ENCODE measurements at places on chromosomes 13 and 19.
A peak's percentile ranks its signal among the peaks of the same experiment; 100 is the strongest.

DNA sequence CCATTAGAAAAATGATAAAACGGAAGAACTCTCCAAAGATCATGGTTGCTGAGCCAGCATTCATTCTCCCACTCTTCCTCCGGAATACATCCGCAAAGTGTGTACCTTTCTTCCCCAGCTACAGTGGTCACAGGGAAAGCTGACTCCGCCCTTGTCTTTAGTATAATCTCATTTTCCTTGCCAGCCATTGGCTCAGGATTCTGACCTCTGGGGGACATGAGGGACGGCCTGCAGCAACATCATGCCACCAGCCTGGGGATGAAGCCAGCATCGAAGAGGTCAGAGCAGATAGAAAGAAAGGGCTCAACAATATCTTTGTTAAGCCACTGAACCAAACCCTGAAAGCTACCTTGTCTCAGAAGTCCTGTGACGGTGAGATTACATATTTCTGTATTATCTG is 46.3 kb upstream of the TPP2 start:
- DNase-seq = no peak

GRCh38 chr19:19538061-19538784 is at the start of gene CILP2:
TSS of gene CILP2 (plus strand) at chr19:19538265. CDS start at chr19:19538350, 85 bp downstream.
- peak; percentile 35 for DNase-seq

DNA sequence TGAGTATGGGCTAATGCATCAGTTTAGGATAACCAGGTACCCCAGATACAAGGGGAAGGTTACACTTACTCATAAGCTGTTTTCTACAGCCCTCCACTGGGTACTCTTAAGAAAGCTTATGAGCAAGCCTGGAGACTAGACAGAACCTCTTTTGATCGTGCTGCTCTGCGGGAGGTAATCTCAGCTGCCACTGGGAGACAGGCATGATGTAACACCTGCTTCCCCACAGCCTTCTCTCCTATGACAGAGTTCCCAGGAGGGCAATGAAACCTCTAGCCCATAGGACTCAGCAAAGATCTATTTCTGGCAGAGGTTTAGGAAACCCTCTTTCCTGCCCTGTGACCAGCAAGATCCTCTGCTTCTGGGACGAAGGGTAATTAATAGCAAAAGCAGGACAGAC is 65.6 kb downstream of the WASF3 start:
- no peak for DNase-seq

- no peak for DNase-seq
Measured at GRCh38 chr13:58963321-58963720, 1200.4 kb downstream of the DIAPH3 start.

DNA sequence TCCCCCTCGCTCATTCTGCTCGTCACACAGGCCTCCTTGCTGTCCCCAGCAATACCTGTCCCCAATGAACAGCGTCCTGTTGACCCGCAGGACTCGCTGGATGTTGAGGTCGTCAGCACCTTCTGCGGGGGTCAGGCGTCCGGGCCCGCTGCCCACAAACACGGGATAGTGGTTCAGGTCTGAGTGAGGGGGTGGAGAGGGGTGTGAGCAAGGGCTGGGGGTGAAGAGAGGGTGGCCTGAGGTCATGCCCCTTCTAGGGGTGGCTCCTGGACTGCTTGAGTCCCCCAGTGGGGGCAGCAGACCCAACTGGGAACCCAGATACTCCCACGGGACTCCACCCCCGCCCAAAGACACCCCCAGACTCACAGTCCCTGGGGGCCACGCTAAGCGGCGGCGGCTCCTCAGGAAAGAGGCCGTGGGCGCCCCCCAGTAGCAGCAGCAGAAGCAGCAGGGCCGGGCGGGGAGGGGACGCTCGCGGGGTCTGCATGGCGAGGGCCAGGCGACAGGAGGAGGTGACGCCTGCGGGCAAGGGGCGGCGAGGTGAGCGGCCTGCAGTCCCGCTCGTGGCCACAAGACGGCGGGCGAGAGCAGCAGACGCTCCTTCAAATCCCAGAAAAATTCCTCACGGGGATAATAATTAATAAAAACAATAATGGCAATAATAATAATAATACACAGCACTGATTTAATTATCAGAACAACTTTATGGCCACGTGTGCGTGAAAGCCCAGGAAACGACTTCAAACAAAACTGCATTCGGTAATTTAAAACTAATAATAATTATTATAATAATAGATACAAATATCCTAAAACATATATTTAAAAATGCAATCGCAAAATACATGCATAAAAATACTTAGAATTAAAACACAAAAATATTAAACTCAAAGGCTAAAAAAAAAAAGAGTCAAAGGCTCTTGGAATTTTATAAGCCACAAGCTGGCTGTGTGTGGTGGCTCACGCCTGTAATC is 1.2 kb downstream of the SEMA6B start:
- no peak for DNase-seq

DNA sequence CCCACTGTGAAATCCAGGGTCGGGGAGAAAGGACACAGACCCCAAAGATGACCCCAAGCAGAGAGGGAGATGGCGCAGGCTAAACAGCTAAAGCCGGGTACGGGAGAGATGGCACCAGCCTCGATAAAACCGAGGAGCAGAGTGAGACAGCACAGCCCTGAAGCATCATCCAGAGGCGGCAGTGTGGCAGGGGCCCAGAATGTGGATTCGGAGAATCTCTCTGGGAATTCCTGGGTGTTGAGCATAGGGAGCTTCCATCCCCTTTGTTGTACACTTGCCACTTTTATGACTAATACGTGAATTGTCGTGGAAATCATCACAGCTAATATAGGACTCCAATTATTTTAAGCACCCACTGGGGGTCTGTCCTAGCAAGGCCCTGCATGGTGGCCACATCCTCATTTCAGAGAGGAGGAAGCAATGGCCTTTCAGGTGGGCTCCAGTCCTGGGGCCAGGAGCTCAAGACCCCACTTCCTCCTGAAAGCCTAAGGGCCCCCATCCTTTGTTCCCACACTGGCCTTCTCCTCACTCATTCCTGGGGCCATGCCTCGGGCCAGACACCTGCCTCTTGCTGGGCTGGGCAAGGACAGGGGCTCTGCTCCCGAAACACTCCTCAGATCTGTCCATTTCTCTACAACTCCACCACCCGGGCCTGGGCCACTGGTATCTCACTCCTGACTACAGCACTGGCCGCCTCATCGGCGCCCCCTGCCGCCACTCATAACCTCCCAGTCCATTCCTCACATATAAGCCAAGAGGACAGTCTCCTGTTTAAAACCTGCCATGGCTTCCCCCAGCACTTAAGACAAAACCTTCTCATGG is 29.3 kb upstream of the ATP1A3 start:
- no peak for DNase-seq

- no peak for DNase-seq
Measured at GRCh38 chr19:11887234-11887610, 360 bp upstream of the ZNF69 start.

DNA sequence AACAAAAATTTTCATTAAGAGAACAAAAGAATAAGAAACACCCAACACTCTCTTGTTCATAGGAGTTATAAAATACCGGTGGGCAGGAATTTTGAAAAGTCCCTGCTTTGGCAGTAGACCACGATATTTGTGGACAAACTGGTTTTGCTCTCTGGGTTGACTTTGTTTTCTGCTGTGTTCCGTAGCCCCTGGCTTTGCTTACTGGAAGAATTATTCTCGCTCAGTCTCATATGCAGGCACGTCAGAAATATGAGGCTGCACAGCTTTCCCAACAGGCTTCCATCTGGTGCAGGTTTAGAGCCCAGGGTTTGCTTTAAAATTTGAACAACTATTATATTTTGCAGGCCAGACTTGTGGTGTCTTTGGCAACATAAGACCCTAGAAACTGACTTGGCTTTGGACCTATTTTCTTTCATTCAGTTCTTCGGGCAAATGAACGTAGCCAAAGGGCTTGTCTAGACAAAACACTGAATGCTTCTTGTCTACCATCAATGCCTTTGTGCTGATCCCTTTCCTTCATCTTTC is 2012.6 kb downstream of the PCDH9 start:
- no peak for DNase-seq

DNA sequence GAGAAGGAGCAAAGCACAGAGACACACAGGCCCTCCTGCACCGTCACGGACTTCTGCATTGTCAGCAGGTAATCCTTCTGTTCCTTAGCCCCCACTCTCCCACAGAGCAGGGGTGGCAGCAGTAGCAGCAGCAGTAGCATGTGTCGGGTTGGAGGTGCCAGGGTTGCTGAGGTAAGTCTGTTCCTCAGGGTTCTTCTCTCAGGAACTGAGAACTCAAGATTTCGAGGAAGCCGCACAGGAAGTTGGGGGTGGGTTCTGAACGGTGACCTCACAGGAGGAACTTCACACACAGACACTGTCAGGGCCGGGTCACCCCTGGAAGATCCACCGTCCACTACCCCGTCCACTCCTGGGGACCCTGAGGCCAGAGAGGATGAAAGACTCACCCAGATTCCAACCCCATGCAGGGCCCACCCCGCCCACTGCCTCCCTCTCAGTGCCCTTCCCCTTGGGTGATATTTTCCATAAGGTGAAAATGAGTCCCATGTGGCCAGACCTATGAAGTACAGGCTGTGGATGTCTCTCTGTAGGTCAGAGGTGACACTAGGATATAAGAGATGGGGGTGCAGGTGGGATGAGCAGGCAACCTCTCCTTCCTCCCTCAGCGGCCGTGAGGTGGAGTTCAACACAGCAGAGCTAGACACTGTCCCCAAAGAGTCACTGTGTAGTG is at the start of gene SIGLEC12:
TSS of gene SIGLEC12 (minus strand) at position 207 of the 670 bp plus-strand sequence. CDS start at position 140, 67 bp downstream.
- no peak for DNase-seq

DNA sequence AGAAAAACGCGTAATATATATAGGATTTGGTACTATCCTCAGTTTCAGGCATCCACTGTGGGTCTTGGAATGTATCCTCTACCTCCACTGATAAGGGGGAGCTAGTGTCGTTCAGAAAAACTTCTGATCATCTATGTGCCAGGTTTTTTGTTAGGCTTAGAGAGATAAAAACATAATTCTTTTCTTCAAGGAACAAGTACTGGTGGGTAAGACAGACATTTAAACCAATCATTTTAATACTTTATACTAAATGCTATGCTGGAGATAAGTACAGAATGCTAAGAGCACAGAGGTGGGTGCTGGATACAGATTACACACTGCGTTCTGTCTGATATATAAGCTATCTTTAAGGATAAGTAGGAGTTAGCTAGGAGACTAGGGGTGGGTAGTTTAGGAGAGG is 166.1 kb downstream of the PDS5B start:
- no peak for DNase-seq

DNA sequence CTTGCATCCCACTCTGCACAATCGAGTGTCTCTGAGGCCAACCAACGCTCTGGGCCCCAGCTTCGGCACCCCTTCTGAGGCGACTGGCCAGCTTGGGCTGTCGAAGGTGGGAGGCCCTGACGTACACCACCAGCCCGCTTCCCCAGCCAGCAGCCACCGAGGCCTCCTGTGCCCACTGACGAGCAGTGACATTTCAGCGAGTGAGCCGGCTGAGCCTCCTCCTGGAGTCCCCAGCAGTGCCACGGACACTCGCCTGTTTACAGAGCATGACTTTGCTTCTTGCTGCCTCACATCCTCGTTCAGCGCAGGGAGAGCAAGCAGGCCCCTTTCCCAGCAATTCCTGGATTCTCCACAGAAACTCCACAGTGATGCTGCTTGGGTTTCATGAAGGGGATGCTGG is 240.2 kb upstream of the MAB21L1 start:
- no peak for DNase-seq

DNA sequence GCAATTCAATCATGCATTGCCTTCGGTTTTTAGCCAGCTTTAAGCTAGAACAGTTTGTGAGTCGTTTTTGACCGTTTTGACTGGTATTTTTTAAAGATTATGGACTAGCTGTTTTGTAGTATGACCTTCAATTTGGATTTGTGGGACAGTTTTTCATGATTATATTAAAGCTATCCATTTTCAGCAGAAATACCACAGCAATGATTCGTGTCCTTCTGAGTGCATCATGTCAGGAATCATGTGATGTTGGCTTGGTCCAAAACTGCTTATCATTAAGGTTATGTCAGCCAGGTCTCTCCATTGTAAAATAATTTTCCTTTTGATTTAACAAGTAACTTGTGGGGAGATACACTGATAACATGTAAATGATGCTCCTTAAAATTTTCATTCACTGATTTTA is 229.0 kb downstream of the POSTN start:
- no peak for DNase-seq

DNA sequence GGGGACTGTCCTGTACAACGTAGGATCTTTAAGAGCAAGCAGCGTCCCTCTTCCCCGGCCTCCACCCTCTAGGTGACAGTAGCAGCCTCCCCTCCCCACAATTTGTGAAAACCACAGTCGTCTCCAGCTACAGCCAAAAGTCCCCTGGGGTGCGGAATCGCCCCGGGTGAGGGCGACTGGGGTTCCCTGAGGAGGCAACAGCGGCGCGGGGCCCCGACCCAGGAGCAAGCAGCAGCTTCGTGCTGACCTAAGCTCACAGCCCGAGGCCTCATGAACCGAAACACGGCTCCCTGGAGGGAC is 322 bp downstream of the ZNF558 start:
- DNase-seq = no peak

DNA sequence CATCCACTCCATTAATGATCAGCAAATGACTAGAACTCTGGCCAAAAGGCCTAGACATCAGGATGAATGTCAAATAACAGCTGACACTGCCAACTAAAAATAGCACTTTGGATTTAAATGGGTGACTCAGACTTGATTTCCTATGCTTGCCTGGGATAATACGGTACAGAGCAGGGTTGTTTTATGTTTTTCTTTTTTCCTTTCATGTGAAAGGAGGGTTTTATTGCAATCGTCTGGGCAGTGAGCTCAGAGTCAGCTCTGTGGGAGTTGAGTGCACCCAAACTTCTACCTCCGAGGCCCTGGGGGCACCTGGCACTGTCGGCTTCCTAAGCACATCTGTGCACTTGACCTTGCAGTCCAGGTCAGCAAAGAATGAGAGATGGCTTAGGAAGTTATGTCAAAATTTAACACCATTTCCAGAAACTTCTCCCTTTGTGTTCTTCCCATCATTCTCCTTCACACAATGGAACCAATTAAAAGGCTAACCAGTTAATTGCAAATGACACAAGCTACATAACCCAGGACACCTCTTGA is 134.1 kb downstream of the LACC1 start:
- DNase-seq = no peak

DNA sequence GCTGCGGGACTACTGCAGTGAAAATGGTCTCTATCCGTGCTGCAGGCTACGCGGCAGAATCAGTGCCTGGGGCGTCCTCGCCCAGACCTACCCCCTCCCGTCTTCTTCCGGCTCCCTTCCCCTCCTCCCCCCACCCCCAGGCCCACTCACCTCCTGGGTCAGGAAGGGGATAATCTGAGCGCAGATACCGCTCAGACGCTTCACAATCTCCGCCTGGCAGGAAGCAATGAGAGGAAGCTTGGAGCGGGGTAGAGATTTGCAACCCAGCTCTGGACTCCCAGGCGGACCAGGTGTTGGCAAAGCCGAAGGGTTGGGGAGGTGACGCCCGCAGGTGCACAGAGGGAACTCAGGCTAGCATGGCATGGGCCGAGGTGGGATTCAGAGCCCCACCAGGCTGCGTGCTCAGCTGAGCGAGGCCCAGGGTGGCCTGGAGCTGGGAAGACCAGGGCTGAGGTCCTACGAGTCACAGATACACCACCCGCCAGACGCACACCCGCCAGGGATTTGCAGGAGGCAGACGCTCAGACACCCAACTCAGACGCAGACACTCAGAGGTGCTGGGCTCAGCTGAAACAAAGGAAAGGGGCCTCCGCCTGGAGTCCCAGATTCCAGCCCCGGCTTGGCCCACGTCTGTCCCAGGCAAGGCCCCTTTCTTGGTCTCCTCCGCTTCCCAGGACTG is 4.1 kb downstream of the TLE2 start:
- DNase-seq = no peak

Measured in breast epithelium (tissue), 4 donors.